ENCODE measurements at places on chromosomes 1 and 21.

GRCh38 chr21:23963454-23963853 lies 1643.8 kb downstream of the MRPL39 start:
- DNase-seq, result no peak

DNA sequence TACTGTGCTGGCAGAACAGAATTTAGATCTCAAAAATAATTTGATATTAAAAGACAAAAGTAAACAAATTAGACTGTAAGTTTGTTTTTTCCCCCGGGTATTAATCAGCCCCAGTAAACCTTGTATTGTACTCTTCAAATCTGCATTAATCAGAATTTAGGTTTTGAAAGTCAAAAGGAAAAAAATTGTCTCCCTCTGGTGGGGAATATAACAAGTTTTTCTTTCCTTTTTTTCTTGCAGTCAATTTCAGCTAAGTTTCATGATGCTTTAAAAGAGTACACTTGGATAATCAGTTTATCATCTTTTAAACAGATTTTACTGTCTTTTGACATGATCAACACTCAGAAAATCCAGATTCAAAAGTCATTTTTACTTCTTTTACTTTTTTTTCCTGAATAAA lies 134.5 kb upstream of the PKN2 start:
- DNase-seq, result no peak

GRCh38 chr1:151986501-151987190 lies 7.0 kb downstream of the S100A10 start:
- peak; percentile 52 for DNase-seq

- DNase-seq, result peak; percentile 74
Measured at GRCh38 chr21:38352536-38353219, 95.9 kb downstream of the KCNJ15 start.

DNA sequence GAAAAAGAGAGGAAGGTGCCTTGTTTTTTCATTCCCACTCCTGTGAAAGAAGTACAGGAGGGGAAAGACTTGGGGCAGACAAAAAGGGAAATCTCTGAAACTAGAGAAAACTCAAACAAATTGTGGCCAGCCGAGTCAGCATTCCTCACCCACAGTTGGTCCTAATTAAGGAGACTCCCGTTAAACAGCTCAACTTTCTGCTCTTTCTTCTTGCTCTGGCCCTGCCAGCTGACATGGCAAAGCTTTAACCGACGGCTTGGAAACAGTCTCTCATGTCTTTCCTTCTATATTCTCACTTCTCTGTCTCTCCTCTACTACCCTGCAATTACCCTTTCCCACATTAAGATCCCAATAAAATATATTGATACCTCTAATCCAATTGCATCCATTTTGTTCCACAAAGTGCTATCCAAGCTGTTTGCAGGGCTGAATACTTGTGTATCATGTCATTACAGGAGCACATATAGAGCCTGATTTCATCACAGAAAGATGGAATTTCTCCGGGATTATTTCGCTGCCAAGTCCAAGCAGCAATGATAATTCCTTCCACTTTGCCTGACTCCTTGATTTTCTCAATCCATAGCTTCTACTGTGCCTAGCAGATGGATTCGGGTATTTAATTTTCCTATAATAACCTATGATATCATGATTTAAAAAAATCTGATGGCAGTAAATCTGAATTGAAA lies 65.4 kb upstream of the IPO9 start:
- peak; percentile 59 for DNase-seq

DNA sequence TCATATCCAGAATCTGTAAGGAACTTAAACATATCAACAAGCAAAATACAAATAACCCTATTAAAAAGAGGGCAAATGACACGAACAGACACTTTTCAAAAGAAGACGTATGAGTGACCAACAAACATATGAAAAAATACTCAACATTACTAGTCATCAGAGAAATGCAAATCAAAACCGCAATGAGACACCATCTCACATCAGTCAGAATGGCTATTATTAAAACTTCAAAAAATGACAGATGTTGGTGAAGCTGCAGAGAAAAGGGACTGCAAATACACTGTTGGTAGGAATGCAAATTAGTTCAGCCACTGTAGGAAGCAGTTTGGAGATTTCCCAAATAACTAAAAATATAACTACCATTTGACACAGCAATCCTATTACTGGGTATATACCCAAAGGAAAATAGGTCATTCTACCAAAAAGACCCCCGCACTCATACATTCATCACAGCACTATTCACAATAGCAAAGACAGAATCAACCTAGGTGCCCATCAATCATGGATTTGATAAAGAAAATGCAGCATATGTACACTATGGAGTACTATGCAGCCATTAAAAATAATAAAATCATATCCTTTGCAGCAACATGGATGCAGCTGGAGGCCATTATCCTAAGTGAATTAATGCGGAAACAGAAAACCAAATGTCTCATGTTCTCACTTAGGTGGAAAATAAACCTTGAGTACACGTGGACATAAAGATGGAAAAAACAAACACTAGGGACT lies 230.1 kb upstream of the RAB4A start:
- no peak for DNase-seq

DNA sequence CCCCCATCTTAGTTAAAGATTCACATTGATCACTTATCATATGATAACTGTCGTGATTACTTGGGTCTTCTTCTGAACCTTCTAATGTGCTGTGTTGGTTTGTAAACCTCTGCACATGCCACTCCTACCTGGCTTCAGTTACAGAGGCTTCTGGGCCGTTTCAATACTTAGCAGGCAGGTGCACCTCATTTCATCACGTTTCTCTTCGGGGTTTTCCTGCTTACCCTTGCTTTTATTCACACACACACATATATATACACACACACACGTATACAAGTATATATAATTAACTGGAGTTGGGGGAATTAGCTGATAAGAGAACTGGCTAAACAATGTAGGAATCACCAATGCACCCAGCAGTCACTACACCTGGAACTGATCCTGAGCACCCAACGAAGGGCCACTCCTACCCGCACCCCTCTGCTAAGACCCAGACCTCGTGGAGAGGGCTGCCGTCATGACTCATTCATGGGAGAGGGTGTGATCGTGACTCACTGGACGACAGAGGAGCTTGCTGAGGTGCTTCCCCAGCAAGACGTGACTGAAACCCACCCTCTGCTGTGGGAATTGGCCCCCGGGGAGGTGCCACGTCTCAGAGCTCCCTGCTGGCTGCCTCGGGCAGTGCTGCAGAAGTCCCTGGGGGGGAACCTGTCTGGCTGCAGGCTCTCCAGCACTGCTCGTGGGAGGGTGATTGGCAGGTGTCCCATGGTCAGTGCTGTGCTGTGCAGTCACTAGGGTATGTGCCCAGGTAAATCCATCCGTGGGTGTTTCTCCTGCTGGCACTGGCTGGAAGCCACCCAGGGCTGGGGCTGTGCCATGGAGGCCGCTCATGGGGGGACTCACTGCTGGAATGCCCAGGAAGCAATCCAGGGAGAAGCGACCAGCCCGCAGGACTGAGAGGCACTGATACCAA lies 166.6 kb downstream of the DYRK1A start:
- DNase-seq, result peak; percentile 70

DNA sequence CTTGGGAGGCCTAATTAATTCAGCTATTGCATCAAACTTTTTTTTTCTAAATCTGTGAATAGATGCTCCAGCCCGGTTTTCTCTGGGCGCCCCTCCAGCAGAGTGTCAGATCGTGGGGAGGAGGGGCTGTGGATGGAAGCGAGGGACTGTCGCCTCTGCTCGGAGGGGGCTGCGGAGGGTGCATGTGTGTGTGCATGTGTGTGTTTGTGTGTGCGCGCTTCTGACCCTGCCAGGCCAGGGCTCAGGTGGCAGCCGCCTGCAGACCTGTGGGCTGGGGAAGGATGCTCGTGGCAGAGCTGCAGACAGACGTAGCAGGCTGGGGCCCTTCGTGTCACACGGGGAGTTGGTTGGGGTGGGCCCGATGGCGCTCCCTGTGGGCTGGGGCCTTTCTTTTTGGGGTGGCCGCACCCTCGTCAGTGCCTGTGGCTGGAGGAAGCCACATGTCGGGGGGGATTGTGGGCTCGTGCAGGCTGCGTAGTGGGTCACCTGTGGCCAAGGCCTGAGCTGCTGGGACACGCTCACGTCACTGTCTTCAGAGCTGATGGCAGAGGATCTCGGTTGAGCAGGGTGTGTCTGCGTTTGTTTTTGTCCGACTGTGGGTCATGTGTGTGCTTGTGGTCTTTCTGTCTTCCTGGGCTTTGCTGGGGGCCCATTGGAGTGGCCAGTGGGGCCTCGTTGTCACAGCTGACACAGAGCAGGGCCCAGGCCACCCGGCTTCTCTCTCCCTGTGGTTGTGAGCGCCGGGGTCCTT lies 2.8 kb downstream of the SKI start:
- DNase-seq, result peak; percentile 43

DNA sequence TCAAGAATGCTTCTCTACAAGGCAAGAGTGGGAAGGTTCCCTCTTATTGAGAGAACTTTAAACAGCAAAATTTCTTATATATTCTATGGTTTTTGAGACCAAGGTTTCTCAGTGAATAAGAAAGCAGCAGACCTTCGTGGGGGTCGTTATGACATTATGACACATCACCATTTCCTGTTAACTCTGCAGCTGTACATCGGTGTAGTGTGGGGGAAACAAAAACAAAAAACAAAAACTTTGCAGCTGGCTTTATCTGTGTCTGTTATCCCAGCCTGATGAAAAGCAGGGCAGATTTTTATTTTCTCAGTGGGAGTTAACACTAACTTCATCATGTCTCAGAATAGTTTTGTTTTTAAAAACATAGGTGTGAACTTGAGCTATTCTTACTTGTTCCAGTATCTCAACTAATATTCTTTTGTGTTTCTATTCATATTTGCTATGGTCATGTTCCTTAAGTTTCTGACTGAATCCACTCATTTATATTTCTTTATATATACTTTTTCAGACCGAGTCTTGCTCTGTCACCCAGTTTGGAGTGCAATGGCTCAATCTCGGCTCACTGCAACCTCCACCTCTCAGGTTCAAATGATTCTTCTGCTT lies 2.1 kb downstream of the SDE2 start:
- peak; percentile 37 for DNase-seq

DNA sequence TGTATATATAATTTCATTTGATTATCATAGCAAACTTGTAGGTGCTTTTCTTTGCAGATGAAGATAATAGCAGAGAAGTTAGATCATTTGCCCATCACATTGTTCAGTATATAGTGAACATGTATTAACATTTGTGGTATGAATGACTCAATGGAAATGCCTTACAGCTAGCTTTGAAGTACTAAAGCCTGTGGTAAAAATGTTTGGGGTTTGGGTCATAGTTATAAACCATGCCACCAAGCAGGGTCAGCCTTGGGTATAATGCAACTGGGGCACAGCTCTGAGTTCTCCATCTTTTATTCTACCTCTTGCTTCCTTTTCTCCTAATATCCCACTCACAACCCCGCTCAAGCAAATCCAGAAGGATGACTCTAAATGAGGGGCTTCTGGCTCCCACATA lies 141.6 kb downstream of the KCNT2 start:
- peak; percentile 85 for DNase-seq

GRCh38 chr1:1398677-1399186 lies 403 bp downstream of the CCNL2 start:
- no peak for DNase-seq

DNA sequence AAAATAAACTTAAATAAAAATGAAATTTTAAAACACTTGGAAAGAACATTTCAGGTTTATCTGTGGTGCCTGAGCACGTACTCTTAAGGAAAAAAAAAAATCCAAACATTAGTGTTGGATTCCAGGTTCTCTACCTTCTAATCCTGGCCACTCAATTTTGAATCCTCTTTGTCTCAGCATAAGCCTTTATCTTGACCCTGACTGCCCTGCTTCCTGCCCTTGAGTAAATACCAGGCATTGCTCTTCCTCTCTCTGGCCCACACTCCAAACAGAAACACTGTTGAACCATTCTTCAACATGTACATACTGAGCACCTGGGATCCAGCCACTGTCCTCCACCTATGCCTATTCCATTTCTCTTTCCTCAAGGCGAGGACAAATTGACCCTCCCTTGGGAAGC lies 11.4 kb upstream of the VANGL1 start:
- no peak for DNase-seq

DNA sequence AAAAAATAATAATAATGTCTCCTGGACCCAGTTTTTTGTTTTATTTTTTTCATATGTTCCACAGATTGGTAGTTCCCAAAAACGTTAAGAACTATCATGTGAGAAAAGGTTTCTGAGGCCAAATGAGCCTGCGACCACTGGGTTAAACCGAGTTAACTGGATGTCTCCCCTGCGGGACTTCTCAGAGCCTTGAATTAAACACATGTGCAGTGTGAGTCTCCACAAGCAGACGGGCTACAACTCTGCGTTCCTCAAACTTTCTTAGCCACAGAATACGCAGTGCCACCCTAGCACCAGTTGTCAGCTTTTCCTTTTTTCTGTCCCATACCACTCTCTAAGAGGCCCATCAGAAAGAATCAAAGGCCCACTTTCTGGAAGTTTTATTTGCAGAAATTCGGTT lies 97.9 kb downstream of the LACTBL1 start:
- no peak for DNase-seq

DNA sequence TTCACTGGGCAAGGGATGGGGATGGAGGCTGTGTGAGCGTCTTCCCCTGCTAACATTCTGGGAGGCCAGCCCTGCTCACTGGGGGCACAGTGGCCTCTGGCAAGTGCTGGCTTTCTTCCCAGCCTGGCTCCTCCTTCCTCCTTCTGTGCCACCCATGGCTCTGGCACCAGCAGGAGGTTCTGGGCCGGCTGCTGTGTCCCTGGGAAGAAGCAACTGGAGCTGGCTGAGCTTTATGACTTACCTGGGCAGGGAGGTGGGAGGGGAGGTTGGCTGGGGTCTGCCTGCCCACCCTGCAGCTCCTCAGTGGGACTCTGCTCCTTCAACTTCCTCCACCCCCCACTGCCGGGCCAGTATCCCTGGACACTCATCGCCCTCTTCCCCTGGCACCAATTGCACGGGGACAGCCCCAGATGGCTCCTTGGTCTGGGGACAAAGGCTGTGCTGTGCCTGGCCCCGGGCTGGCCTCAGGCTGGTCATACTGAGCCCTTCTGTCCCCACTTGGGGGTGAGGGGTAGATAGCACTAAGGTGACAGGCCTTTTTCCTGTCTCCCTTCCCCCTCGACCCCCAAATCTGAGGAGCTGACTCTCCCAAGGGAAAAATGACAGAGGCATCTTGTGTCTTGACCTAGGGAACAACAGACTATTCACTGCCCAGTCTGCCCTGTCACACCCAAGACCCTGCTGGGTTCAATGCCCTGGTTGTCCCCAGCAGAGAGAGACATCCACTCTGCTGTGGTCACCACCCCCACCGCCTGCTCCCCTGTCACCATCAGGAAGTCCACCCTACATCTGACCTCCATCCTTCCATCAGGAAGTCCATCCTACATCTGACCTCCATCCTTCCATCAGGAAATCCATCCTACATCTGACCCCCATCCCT lies 14.4 kb downstream of the CDK18 start:
- DNase-seq, result no peak
